ENCODE measurements at places on chromosomes 3 and 15. TPM values are rescaled to one million over a fixed set of nuclear protein-coding genes. Genes with fewer than 3 reads are reported as not detected.

SCAANT1 gene
- not detected for total RNA-seq

RTP1 gene
- 6.6 TPM for total RNA-seq

ARHGAP11A gene
- 94.2 TPM for total RNA-seq

DNA sequence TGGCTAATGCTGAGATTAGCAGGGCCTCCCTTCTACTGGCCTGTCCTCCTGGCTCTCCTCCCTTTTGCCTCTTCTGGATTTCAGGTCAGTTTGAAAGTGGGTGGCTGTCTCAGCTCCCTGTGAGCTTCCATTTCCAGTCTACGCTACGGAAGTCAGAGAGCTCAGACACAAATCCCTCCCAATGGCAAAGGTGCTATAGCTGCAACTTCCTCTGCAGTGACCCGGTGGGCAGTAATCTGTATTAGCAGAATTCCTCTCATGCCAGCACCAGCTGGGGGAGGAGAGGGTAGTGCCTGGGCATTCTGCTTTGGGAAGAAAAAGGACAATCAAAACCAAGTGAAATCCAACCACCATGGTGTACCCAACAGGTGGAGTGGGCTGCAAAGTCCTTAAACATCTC, 171.4 kb downstream of the STT3B start:
- no peaks in the 10 kb centered on the region for H3K4me1 ChIP-seq
- H3K36me3 ChIP-seq = peaks cover 22% of the 10 kb centered on the region
- no peak overlapping the region for H3K27ac ChIP-seq
- no peak for DNase-seq
- no peak overlapping the region for H3K4me3 ChIP-seq
- no peaks in the 10 kb centered on the region for H3K27me3 ChIP-seq

GRCh38 chr3:97952280-97952679, 20.0 kb downstream of the RIOX2 start:
- no peaks in the 10 kb centered on the region for H3K27me3 ChIP-seq
- H3K4me1 ChIP-seq = no peaks in the 10 kb centered on the region
- no peak overlapping the region for H3K27ac ChIP-seq
- H3K36me3 ChIP-seq = peaks cover 4% of the 10 kb centered on the region

DNA sequence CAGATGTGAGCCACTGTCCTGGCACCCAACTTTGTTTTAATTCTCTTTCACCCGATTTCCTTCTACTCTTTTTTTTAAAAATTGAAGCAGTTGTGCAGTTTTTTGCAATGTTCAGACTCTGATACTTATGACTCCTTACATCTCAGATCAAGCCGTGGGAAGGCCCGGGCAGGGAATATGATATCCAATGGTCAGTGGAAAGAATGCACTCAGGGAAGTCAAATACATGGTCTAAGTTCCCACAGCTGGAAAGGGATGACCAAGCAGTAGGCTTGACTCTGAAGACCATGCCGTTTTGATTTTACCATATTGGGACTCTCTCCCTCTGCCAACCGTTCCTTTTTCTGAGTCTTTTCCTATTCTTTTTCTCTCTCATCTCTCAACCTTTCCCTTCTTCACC, 157.2 kb downstream of the RPLP1 start:
- no peaks in the 10 kb centered on the region for H3K36me3 ChIP-seq
- no peak for DNase-seq
- no peaks in the 10 kb centered on the region for H3K27me3 ChIP-seq
- no peaks in the 10 kb centered on the region for H3K4me1 ChIP-seq
- no peak overlapping the region for H3K27ac ChIP-seq

DNA sequence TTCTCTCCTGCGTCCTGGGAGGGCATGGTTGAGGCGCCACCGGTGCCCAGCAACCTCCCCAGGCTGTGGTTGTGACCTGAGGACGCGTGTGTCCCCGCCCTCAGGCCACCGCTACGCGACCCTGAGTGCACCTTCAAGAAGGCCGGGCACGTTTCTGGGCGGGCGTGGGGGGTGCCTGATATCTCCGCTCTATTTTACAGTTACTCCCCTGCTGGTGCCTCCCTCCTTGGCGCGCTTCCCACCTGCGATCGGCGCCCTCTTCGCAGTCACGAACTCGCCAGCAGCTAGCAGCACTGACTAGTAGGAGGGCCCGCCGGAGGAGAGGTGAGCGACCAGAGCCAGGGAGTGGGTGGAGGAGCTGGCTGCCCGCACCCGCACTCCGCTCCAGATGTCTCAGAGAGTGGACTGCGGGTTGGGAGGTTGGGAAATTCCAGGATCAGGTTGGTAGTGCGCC, 43.2 kb upstream of the POLG start:
- H3K4me1 ChIP-seq = no peaks in the 10 kb centered on the region
- H3K4me3 ChIP-seq = no peak overlapping the region
- no peak overlapping the region for H3K27ac ChIP-seq
- no peaks in the 10 kb centered on the region for H3K36me3 ChIP-seq
- peak; percentile 54 for DNase-seq

DNA sequence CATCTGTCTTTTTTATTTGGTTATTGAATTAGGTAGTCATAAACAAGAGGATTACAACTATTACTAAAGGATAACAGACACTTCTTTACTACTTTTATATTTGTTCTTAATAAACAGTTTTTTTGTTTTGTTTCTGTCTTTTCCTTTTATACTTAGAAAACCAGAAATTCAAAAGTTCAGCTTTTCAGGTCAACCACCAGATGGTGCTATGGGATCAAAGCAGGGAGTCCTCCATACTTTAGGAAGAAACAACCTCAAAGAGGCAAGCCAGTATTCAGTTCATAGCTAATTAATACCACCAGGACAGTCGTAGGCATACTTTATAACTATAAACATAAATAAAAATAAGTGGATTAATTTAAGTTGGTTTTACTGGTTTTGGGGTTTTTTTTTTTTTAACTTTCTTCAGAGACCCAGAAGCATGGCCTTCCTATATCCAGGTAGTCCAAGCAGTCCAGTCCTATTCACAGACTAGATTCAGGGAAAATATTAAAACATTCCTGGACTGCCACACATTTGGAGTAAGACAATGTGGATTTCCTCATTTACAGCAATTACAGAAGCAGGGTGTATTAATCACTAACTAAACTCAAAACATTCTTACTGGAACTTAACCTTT, 16.0 kb upstream of the EID1 start:
- H3K4me3 ChIP-seq = no peak overlapping the region
- H3K4me1 ChIP-seq = no peaks in the 10 kb centered on the region
- H3K27me3 ChIP-seq = no peaks in the 10 kb centered on the region
- H3K27ac ChIP-seq = no peak overlapping the region

GRCh38 chr15:101617390-101617965, 34.7 kb downstream of the TM2D3 start:
- H3K36me3 ChIP-seq = no peaks in the 10 kb centered on the region
- DNase-seq = no peak
- no peak overlapping the region for H3K27ac ChIP-seq
- H3K27me3 ChIP-seq = no peaks in the 10 kb centered on the region
- H3K4me1 ChIP-seq = peaks cover 5% of the 10 kb centered on the region
- no peak overlapping the region for H3K4me3 ChIP-seq

DNA sequence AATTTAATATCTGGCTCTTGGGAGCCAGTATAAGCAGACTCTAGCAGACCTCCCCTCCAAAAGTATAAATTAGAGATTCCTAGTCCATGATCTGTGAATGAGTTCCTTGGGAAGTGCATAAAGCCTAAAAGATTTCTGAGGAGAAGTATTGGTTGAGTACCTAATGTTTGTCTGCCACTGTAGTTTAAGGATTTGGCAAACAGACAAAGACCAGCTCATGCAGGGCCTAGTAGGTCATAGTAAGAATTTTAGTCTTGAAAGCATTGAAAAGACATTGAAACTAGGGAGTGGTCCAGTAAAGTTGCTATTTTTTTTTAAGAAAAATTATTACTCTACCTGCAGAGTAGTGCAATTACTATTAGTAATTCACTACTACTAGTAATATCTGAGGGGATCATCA, 67.5 kb downstream of the SPRED1 start:
- H3K36me3 ChIP-seq = peaks cover 5% of the 10 kb centered on the region
- no peak overlapping the region for H3K4me3 ChIP-seq
- H3K27ac ChIP-seq = no peak overlapping the region
- DNase-seq = no peak
- no peaks in the 10 kb centered on the region for H3K27me3 ChIP-seq

DNA sequence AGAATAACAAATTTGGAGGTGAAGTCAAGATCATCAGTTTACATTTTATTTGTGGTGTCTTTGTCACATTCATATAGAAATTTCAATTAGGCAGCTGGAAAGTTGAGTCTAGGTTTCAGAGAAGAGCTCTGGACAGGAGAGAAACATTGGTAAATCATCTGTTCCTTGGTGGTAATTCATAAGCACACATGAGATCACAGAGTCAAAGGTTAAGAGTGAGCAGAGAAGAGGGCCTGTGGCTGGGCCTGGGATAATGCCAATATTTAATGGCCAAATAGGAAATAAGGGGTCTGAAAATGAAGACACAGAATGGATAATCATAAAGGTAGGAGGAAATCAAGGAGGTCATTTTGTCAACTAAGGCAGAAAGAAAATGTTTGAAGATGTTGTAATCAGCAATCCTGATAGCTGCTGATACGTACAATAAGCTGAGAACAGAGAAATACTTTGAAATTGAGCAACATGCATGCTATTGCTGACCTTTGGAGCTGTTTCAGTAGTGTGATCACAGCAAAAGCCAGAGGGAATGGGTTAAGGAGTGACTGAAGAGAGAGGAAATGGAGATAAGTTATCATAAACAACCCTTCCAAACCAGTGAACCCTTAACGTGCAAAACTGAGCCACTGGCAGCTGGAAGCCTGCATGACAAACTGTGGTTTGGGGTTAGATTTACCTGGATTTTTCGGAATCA, 692.8 kb downstream of the AGBL1 start:
- H3K27ac ChIP-seq = no peak overlapping the region
- no peak for DNase-seq
- H3K36me3 ChIP-seq = no peaks in the 10 kb centered on the region
- H3K4me3 ChIP-seq = no peak overlapping the region

DNA sequence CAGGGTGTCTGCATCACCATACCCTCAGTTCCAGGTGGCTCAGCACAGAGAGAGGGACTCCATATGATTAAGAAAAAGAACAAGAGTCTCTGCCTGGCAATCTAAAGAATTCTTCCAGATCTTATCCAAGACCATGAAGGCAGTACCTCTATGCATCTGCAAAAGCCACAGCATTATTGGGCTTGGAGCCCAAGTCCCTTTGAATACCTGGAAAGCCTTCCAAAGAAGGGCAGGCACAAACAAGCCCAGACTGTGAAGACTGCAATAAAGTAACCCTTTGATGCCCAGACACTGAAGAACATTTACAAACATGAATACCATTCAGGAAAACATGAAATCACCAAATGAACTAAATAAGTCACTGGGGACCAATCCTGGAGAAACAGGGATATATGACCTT, 60.9 kb upstream of the DIPK2A start:
- H3K36me3 ChIP-seq = no peaks in the 10 kb centered on the region
- no peaks in the 10 kb centered on the region for H3K4me1 ChIP-seq
- no peaks in the 10 kb centered on the region for H3K27me3 ChIP-seq
